ENCODE measurements at places on chromosomes 7 and 10.

GRCh38 chr7:5231811-5232484 is 41.9 kb downstream of the WIPI2 start:
- DNase-seq, result no peak

- DNase-seq, result no peak
These were observed 257.9 kb downstream of the TCF7L2 start for GRCh38 chr10:113207924-113208323.

DNA sequence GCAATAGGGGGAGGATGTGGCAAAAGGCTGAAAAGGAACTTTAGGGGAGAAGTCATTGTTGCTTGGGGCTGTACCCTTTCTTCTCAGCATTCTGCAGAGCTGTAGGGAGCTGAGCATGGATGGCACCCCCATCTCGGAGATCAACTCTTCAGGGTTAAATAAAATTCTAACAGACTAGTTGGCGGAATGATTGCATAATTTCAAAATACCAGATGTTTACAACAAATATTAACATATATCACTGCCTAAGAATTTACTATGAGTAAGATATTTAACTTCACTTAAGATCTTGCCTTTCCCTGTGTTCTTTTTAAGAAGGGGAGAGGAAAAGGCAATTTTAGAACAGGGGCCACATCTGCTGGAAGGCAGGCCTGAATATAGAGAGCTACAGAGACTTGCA is 509 bp upstream of the OR2F1 start:
- DNase-seq, result no peak

DNA sequence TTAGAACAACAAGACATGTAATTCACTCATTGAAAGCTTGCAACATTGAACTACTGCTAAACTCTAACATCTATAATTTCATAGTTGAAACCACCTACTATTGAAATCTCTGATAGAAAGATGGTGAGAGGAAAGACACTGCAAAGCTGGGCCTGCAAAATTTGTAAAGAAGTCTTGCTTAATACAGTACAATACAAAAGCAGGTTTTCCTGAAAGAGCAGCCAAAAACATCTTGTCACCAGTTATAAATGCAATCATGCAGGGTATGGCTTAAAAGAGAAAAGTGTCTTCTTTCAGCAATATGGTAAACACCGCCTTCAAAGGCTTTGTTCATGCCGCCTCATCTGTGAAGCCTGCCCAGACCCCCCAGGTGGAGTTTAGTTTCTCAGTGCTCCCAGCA is 109.2 kb downstream of the ANK3 start:
- no peak for DNase-seq

- no peak for DNase-seq
These were observed 305.1 kb downstream of the GRID1 start for GRCh38 chr10:86061278-86062197.

DNA sequence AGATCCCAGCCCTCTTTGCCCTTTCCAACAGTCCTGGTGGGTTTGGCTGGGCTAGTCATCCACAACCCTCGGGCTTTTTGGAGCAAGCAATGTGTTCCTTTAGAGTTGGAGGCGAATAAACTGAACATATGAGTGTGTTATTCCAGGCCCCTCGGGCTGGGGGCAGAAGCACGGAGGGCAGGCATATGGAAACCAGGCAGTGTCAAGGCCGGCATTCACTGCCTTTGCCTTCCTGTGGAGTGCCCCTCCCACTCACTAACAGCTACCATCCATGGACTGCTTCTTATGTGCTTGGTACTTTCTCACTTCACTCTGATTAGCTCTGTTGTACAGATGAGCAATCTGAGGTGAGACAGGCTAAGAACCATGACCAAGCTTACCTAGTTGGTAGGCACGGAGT is 53.9 kb upstream of the EFCAB10 start:
- no peak for DNase-seq

GRCh38 chr7:30303312-30304039 is 19.1 kb downstream of the ZNRF2 start:
- DNase-seq, result no peak

- no peak for DNase-seq
These were observed 44.8 kb downstream of the CLIP2 start for GRCh38 chr7:74334030-74334429.

- no peak for DNase-seq
These were observed 244.0 kb upstream of the ZWINT start for GRCh38 chr10:56605051-56605450.

- DNase-seq, result no peak
These were observed 408.3 kb upstream of the ANKRD30A start for GRCh38 chr10:36717118-36717517.

DNA sequence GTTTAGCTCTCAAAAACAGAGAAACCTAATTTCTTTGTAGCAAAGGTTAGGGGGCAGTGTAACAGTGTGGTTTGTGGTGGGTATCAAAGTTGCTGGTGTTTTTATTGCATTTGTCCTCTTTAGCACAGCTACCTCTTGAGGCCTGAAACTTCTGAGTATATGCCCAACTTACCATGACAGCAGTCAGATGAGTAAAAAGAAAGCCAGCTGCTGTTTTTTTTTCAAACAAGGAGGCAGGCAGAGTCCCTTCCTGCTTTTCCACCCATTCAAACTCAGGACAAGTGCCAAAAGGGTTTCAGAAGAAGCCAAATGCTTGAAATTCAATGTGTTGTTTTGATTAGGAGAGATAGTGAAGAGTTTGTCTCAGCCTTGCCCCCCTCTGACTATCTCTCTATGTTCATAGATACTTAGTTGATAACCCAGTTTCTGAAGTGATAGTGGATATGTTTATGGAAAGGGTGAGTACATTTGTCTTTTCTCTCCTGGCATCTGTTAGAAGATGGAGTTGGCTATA is 23.1 kb downstream of the GBF1 start:
- no peak for DNase-seq

DNA sequence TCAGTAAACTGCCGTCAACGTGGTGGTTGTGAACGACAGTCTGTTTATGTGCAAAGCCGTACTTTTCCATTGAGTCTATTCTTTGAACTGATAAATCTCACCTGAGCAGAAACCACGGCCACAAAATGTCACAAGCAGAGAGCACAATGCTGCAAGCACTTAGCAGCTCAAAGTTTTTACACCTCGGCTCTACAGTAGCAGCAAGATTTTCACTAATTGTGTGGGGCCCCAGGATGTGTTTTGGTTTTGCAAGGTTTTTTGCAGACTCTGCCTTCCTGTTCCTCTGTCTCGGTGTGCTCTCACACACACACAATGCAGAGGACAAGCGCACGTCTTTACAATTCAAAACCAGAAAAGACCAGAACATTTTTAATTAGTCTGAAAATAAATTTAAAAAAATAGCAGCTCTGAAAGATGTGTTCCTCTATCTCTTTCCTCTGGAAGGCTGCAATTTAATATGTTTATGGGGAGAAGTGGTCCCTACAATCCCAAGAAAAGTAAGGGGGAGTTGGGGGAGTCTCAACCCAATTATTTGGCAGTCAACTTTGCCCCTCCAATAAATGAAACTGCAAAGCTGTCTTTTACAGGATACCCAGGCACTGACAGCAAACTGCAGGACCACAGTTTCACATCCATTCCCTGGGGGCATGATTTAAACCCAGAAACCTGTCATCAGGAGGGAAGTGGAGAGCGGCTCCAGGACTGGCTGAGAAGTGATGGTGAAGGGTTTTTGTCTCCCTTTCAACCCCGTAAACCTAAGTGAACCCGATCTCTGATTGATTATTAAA is 73.8 kb upstream of the SFMBT2 start:
- no peak for DNase-seq

- no peak for DNase-seq
These were observed 24.0 kb downstream of the HABP2 start for GRCh38 chr10:113576852-113577251.

DNA sequence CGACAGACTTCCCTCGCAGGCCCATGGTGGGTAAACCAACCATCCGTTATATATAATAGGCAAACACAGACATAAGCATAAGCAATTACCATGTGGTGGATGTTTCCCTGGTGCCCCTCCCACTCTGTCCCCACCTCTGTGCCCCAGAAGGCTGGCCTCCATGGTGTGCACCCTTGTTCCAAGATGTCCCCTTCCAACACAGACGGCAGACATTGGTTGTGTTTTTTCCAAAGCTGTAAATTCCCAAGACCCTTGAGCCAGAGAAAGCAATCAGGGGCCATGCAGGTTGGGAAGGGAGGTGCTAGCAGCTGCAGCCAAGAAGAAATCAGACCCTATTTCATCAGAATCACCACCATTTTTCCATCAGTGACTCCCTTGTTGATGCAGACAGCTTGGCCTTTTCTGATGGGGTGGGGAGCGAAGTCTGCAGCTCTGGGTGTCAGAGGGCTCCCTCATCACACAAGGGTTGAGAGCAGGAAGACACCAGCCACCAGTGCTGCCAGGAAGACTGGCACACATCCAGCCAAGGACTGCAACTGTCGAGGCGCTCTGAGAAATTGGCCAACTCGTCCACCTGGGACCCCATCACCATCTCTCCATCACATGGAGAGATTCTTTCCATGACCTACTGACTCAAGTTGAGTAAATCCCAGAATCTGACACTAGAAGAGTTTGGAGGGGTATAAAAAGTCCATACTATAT is 86.8 kb upstream of the CHST15 start:
- no peak for DNase-seq

GRCh38 chr7:117047496-117047895 is 94.2 kb downstream of the ST7 start:
- DNase-seq, result no peak

DNA sequence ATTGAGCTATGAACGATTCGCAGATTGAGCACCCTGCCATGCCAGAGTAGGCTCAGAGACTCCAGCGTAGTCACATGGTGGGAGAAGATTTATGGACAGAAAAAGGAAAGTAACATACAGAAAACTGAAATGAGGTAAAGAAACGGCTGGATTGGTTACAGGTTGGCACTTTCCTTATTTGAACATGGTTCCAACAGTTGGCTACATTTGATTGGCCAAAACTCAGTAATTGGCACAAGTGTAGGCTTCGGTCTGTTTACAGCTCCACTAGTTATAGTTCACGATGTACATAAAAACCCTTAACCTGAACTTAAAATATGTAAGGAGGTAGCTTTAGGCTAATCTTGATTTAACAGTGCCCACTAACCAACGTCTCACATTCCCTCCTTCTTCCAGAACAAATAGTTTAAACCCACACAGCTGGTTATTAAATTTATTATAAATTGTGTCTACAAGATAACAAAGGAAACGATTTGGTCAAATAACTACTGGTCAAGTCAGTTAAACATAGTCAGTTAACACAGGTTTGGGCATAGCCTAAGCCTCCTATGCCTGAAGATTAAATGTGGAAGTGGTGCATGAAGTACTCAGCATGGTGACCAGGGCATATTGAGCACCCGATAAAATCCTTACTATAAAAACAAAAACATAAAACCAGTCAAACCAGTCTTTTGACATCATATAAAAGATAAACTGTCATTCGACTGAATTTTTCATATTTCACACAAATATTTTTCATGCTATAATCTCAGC is 17.9 kb upstream of the MTERF1 start:
- no peak for DNase-seq

DNA sequence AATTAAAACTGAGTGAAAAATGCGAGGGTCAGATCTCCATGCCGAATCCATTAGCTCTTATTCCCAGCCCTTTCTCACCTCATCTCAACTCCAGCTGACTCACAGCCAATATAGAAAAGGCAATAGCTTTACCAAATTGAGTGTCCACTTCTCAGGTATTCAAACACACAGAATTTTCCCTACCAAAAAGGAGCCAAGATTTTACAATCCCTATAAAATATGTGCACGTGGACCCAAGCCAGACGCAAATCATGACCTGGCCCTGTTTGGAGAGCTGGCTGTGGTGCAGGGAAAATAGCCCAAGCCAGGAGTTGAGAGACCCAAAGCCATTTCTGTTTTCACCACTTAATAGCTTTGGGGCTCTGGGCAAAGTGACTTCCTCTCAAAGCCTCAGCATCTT is 379.7 kb upstream of the AUTS2 start:
- no peak for DNase-seq

DNA sequence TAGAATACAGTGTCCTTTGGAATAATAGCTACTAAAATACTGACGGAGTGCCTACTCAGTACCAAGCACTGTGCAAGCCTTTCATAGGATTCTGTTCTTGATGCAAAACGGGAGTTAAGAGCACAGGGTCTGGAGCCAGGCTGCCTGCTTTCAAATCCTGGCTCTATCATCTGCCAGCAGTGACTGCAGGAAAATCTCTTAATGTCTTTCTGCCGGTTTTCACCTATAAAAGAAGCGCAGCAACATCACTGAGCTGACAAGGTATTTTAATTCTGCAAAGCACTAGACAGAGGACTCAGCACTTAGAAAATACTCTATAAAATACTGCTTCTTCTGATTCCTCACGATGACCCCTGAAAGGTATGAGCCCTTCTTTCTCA is 659 bp downstream of the FIGNL1 start:
- no peak for DNase-seq

- DNase-seq, result no peak
These were observed 64.1 kb upstream of the INSIG1 start for GRCh38 chr7:155233311-155234157.

DNA sequence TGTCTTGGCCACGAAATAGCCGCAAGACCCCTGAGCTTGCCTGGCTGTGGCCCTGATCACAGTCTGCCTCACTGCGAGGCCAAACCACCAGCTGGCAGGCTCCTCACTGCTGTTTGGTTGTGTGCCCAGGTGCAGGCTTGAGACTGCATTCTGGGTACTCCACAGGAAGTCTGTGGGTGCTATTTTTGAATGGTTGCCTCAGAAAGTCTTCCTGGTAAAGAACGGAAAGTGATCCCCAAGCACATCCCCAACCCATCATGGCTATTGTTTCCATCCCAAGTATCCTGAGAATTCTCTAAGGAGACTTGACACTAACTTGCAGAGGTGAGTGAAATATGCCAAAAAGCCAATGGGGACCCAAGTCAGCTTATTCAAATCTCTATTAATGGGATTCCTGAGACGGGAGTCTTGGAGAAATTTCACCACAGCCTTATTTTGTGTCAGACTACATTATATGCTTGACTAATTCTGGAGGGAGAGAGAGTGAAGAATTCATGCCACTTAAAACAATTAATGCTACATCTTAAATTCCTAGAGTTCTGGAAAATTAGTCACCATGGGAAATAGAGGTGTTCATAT is 170.9 kb downstream of the RAMP3 start:
- DNase-seq, result no peak
